ENCODE measurements at places on chromosomes 11 and 22. TPM values are rescaled to one million over a fixed set of nuclear protein-coding genes. Genes with fewer than 3 reads are reported as not detected.

DNA sequence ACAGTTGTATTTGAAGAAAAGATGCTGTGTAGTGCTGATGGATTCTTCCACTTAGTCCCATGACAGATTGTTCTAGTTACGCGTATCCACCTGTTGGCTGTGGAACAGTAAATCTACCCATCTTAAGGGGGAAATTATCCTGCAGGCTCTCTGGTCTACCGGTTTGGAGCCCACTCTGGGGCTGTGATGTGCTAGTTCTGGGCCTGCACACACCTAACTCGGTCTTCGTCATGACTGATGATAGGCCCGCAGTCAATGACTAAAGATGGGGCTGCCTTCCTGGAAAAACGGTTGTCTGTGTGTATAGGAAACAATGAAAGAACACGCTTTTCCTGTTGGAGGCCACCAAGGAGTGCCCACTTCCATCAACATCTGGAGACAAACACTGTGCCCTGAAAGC, 6.2 kb upstream of the RBM4B start:
- DNase-seq = no peak

DNA sequence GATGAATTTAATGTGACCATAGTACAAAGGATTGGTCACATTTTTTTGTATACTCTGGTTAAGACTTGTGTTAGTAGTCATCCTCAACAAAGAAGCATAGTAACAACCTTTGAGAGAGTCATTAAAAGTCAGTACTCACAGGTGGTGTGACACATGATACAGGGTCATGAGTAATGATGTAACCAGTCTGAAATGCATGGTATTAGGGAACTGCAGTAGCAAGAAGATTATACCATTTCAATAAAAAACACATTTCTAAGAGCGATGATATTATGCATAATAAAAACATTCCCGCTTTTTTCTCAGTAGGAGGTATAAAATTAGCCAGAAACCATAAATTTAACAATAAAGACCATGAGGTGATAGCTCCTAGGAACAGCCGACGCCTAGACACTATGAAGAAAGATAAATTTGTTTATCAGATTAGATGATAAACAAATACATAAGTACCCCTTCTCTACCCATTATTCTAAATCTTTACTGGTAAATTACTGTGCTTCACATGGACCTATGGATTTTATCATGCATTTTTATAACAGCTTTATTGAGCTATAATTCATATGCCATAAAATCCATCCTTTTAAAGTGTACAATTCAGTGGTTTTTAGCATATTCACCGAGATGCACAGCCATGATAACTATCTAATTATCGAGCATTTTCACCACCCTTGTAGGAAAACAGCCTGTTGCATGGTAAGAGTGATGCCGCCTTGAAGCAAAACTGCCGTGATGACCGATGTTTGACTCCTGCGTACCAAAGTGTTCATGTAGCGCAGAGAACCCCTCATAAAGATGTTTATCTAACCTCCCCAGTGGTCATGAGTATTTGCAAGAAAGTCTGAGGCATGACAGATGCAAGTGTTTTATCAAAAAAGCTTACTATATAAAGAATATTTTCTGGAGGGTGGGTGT, 41.8 kb downstream of the TMPRSS5 start:
- DNase-seq = no peak

DNA sequence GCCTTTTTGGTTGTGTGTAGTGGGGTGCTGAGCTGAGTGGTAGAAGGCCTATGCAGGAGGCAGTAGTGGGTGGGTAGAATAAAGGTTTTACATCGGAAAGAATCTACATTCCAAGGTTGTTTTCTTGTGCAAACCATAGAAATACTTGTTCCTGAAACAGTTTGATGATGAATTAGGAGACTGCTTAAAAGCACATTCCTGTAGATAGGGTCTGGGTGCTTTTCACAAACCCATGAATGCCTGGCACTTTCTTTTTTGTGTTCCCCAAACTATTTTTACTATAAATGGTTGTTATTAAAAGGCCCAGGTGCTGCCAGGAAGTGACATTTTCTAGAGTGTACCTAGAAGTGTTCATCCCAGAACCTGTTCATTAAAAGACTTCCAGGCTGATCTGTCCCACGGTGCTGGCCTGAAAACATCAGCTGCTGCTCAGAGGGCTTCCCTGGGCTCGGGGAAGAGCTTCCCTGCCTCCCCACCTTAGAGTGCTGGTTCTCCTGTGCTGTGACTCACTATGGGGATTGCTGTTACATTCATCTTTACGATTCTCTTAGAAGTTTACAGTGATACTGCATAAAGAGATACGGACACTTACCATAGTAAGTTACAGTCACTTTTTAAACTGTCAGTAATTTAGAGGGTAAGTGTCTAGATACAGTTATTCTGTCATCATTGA, 27.9 kb downstream of the PPFIA1 start:
- no peak for DNase-seq

GRCh38 chr11:128357073-128357472, 230.3 kb downstream of the ETS1 start:
- no peak for DNase-seq

DNA sequence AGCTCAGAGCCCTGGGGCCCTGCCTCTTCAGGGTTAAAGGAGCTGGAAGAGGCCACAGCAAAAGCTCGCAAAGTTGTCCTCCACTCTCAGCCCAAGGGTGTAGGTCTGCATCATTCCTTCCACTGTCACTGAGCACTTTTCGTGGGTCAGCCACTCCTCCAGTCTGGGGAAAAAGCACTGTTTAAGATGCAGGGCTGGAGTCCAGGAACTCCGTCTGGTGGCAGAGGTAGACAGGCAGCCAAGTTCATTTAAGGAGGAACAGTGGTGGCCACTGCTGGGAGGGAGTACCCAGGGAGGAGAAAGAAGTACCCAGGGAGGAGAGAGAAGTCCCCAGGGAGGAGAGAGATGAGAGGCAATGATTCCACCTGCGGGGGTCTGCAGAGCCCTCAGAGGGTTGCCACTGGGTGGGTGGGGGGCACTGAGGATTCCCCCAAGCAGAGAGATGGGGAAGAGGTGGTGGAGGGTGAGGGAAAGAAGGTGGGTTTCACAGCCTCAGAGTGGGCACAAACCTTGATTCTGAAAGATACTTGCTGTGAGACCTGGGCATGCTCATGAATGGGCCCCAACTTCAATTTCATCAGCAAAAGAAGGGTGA, 70.0 kb upstream of the B3GAT1 start:
- DNase-seq = no peak

DNA sequence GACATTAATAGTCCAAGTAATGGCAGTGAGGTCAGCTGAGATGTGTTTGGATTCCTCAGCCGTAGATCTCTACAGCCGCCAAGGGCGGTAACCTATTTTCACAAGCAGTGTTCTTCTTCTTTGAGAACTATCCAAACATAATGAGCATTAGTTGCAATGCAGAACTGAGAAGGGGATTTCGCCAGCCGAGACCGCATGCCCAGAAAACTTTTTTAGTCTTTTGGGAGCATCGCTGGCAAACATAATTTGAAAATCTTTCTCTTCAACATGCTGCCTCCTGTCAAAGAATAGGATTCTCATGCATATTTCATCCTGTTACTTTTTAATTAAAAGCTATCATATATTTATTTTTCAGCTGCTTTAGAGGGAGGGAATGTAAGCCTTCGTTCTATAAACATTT, 81.4 kb upstream of the SEZ6L start:
- no peak for DNase-seq

DNA sequence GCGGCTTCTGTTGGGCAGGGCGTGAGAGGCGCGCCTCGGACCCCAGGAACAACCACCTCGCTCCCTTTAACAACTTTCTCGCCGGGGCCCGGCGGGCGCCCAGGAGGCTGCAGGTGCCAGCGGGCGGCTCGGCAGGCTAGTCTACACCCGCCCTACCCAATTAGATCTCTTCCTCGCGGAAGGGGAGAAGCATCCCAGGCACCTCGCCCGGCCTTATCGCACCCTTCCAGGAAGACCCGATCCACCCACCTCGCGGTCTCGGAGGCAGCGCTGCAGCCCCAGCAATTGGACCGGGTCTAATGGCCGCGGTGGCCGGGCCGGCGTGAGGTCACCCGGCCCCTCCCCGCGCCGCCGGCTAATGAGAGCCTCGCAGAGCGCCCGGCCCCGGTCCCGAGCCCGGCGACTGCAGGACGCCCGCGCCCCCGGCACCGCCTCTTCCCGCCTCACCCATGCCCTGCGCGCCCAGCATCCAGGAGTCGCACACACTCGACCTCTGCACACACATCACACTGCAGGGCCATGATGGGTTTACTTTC, at the start of gene PLAAT3:
Gene PLAAT3, minus strand, starts transcription at position 298 of the 536 bp plus-strand sequence. CDS start 419 bp downstream, outside the sequence.
- no peak for DNase-seq

- DNase-seq = no peak
Observed at GRCh38 chr11:73931039-73931645, 19.7 kb upstream of the DNAJB13 start.

GRCh38 chr11:56916587-56916986, 72.1 kb upstream of the OR5AK2 start:
- DNase-seq = no peak

GRCh38 chr11:95486979-95487378, 256.0 kb upstream of the SESN3 start:
- DNase-seq = no peak

GRCh38 chr11:94664346-94664745, 97.2 kb downstream of the PIWIL4 start:
- no peak for DNase-seq

- DNase-seq = no peak
Observed at GRCh38 chr22:47599753-47600152, 837.3 kb downstream of the TBC1D22A start.

DNA sequence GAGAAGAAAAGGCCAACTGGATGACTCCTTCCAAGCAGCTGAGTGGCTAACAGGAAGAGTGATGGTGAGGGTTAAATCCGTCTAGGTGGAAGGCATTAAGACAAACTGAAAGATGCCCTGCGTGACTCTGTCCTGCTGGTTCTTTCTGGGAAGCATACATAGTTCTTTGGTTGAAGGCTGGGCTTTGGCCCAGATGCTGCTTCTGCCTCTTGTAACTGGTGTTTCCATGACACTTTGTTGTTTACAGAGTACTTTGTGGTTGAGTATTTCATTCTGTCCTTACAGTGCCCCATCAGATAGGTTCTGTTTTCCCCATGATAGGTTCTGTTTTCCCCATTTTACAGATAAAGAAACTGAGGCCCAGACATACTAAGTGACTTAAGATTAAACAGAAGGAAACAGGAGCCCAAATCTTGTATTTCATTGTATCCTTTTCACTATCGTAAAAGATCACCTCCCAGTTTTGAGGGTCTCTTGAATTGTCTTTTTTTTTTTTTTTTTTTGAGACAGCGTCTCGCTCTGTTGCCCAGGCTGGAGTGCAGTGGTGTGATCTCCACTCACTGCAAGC, 124.3 kb upstream of the RASSF10 start:
- no peak for DNase-seq

DNA sequence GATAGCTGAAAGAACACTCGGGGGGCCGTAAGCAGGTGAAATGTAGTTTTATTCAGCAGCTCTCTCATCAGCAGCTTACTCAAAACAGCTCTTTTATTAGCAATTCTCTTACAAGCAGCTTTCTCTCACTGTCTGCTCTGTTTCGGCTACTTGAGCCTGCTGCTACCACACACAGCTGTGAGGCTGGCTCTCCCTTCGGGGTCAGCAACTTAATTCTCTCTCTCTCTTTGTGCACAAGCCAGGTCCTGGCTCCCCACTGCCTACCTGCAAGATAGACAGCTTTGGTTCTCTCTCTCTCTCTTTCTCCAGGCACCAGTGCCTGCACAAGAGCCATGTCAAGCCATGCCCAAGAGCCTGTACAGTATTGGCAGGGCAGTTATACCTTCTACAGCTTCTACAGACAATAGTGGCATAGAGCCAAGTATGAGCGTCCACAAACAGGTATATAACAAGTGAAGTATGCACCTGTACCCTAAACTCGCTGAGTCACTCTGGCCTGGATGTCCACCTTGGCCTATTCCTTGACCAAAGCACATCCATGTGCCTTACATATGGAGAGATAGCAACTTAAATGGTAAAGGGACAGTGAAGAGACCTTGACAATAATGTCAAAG, 110.8 kb downstream of the MTNR1B start:
- DNase-seq = no peak

DNA sequence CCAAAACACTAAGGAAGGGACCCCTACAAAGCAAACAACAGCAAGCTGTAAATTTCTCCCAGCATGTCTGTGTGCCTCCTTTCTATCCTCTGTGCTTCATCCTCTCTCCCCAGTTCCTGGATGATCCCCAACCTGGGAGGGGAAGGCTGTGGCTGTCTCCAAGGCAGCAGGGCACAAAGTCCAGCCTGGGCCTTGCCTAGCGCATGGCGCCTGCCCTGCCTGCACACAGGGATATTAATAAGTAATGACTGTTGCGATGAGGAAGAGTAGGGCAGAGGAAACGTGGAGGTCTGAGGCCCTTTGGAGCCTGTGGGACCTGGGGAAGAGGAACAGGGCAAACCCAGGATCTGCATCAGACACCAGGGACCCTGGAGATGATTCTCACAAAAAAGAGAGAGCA, 2.0 kb downstream of the USH1C start:
- no peak for DNase-seq

- DNase-seq = no peak
Observed at GRCh38 chr11:102842930-102843329, 479 bp downstream of the MMP3 start.

- DNase-seq = no peak
Observed at GRCh38 chr11:8293171-8293570, 29.5 kb upstream of the LMO1 start.

DNA sequence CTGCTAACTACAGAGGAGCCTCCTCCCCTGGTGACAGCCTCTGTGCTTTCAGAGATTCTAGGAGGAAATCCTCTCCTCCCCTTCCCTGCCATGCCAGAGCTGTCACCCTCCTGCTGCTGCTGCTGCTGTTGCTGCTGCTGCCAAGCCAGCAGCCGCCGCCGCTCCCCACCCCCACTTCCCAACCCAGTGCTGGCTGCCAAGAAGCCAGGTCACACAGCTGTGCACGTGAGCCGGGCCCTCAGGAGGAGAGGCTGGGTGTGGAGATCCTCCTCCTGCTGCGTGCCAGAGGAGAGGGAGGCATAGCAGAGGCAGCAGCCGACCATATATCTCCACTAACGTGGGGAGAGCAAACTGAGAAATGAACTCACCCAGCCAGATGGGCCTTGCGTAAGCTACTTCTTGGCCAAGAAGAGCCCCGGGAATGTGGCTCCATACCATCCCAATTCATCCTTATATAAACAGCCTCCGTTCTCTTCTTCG, 12.4 kb downstream of the CRY2 start:
- peak; percentile 93 for DNase-seq

Gene CRYBA4
- total RNA-seq = not detected

Gene MAP6
- 21.5 TPM for total RNA-seq

Gene CHRM1
- total RNA-seq = 107 TPM

Gene TEAD1
- 87.0 TPM for total RNA-seq

Gene DBX1
- total RNA-seq = not detected

Gene CD3G
- total RNA-seq = 1.2 TPM

Gene MS4A4A
- total RNA-seq = 10.6 TPM

Gene HOATZ
- total RNA-seq = not detected

Gene PGR
- total RNA-seq = 3.5 TPM

Gene CATSPERZ
- total RNA-seq = not detected

Gene MPZL2
- total RNA-seq = 103 TPM
